Activated CD4-positive, alpha-beta T cell treated with anti-CD3 and anti-CD28 coated beads, Interleukin-2, amount 50 U/mL, for 24 hours (primary cell): ENCODE measurements at places on chromosomes 2 and 18.

DNA sequence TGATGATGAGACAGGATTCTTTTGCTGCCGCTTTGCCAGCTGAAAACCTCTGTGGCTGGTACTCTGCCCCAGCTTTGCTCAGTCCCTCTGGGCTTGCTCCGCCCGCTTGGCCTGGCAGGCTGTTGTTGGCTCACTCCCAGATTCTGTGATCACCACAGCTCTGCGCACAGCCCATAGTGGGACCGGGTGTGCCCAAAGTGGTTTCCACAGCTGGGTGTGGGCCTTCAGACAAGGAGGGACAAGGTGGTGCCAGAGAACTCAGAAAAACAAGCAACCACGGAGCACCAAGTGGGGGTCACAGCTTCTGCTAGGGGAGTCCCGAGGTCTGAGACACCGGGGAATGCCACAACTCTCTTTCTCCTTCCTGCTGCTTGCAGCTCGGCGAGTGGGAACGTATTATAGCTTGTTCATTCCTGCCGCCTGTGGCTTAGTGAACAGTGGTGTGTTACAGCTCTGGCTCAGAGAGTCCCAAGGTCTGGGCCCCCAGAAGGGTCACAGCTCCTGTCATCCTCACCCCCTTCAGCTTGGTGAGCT is 9.2 kb upstream of the KYNU start:
- no peak for DNase-seq

DNA sequence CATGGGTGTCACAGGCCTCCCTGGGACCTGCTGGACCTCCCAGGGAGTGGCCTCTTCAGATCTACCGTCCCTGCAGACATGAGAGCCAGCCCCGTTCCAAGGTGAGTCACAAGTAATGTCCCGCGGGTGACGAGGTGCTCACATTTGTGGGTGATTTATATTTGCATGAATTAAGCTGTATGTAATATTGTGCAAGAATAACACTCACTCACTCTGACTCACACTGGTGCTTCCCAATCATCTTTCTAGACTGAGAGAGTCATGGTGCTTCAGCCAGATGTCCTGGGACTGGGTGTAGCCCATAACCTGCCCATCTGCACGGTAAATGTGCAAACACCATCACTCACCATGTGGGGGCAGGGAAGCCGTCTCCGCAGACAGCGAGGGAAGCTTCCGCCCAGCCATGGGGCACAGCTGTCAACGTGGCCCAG is 347.5 kb upstream of the SALL3 start:
- DNase-seq: no peak

DNA sequence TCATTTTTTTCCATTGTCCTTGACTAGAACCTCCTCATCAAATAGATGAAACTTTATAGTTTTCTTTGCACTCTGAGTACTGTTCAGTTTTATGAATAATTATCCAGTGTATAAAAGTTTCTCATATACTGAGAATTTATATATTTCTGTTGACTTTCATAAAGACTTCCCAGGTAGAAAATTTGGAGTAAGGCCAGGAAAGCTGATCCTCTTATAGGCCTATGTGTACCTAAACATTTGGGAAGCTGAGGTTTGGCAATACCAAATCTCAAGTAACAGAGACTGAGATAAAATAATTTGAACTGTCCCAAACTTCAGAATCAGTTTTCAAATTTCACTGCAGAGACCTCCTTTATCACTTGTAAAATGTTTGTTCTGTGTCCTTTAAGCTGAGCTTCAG is 43.4 kb downstream of the CCDC102B start:
- DNase-seq: no peak

- DNase-seq: no peak
These were observed 306.0 kb upstream of the EPC2 start for GRCh38 chr2:148338541-148338940.

- DNase-seq: no peak
These were observed 21.3 kb upstream of the SIX2 start for GRCh38 chr2:45030553-45030952.
